SK-N-DZ (cell line): ENCODE measurements at places on chromosomes 2 and 18.
A peak's percentile ranks its signal among the peaks of the same experiment; 100 is the strongest.

DNA sequence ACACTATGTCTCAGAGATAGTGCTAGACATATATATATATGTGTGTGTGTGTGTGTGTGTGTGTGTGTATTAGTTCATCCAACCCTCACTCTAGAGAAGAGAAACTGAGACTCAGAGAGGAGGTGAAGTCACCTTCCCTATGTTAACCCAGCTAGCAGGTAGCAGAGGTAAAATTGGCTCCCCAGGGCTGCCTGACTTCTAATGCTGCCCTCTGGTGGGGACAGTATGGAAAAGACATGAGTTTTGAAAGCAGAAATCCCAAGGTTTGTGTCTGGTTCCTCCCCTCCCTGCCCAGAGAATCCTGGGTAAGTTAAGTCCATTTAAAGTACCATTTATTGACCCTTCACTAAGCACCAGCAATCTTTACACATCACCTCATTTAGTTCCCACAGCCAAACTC lies 137.7 kb downstream of the THNSL2 start:
- DNase-seq, result no peak

DNA sequence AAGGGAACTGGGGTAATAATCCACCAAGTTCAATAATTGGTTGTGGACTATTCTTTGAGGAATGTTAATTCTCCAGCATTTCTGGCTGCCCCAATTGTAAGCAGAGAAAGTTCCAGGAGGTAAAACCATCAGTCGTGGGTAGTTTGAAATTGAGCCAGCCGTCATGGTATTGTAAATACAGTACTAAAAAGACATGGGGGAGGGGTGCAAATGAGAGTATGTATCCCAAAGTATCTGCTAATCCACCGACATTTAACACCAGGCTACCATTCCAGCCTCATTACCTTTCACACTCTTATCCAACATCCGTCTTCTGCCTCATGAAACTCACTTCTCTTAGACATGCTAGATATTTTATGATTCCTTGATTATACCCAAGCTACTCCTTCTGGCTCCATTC lies 507.9 kb downstream of the ERBB4 start:
- no peak for DNase-seq

DNA sequence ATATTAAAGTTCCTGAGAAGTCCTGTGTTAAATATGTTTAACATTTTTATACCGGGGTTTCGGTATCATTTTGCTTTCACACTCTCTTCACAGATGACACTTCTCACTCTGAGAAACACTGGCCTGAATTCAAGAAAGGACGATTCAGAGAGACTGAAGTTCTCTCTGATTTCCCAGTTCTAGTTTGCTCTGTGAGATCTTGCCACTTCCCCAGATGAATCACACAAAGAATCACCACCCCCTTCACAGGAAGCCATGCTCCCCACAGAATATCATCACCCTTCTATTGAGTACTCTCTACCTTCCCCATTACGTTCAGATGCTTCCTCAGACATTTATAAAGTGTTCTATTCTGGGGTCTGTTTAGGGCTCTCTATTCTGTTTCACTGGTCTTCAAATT lies 16.1 kb upstream of the CD207 start:
- DNase-seq, result no peak

GRCh38 chr2:215712871-215713790 lies 277.3 kb upstream of the FN1 start:
- DNase-seq, result no peak

GRCh38 chr2:47720036-47720435 lies 62.9 kb upstream of the MSH6 start:
- DNase-seq, result no peak

GRCh38 chr2:30373881-30374302 lies 73.2 kb upstream of the LCLAT1 start:
- no peak for DNase-seq

GRCh38 chr2:159939946-159940345 lies 122.5 kb downstream of the PLA2R1 start:
- no peak for DNase-seq

DNA sequence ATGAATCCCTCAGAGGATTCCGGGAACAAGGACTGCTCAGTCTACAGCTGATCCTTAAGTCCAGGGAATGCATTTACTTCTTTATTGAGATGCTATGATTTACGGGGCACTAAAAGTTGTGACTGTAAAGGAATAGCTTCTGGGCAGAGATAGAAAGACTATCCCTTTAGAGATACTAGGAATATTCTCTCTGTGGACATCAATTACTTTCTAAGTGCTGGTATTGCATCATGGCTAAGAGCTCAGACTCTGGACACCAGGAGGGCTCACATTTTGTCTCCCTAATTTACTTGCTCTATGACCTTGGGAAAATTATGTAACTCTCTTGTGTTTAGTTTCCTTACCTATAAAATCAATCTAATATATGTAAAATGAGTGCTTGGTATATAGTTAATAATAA lies 131.4 kb downstream of the AKAIN1 start:
- no peak for DNase-seq

GRCh38 chr2:186135686-186136085 lies 350.4 kb upstream of the ZC3H15 start:
- DNase-seq, result no peak

- DNase-seq, result no peak
Observed at GRCh38 chr2:177466337-177467195, 74.0 kb downstream of the AGPS start.

GRCh38 chr2:239774933-239775622 lies 250.1 kb downstream of the NDUFA10 start:
- no peak for DNase-seq

DNA sequence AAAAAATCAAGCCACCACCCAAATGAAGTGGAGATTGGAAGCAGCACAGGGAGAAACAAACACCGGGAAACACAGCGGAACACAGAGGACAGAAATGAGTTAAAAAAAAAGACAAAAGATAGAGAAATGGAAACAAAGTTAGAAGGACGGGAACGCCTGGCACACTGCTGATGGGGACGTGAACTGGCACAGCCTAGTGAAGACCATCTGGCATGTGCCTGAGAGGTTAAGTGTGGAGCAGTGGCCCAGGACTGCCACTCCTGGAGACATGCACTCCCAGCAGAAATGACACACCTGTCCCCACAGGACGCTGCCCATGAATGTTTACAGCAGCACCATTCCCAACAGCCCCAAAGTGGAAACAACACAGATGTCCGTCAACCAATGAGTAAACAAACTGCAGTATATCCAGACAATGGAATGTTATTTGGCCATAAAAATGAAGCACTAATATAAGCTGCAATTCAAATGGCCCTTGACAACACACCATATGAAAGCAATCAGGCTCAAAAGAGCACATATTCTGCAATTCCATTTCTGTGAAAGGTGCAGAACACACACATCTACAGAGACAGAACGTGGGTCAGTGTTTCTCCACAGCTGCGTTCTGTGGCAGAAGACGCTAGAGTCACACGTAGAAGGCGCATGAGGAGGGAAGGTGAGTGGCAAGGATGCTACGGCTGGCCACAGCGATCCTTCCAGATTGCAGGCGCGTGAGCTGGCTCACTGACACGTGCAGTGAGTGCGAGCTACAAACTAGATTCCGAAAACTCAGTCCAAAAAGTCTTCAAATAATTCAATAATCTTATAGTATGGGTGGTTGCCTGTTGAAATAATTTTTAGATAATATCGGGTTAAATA lies 24.6 kb downstream of the THAP4 start:
- no peak for DNase-seq

DNA sequence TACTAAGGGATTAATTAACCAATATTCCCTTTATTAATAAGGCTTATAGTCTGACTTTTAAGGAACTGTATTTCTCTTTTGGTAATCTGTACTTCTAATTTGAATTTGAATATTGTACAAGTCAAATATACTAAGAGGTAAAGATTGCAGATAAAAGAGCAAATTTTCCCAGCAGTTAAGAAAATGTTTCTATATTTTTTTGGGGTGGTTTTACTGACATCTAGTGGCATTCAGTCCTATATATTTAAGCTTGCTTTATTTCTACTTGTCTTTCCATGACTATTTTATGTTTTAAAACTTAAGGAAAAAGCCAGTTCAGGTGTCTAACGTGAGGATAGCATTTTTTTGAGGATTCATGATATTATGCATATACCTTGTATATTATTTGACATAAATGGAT lies 41.6 kb downstream of the TDRD15 start:
- no peak for DNase-seq

DNA sequence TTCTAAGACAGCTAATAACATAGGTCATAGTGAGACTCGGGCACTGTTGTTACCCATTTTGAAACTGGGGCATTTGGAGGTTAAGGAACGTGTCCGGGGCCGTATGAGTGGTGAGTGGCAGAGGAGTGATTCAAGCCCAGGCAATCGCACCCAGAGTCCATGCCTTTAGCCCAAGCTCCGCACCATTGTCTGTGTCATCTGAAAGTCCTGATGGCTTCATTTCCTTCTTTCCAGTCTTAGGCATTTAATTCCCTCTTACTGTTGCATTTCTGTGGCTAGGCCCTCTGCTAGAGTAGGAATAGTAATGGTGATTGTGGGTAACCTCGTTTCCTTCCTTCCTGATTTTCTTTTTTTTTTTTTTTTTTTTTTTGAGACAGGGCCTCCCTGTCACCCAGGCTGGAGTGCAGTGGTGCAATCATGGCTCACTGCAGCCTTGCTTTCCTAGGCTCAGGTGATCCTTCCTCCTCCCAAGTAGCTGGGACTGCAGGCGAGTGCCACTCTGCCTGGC lies 49.8 kb upstream of the ASB1 start:
- no peak for DNase-seq

DNA sequence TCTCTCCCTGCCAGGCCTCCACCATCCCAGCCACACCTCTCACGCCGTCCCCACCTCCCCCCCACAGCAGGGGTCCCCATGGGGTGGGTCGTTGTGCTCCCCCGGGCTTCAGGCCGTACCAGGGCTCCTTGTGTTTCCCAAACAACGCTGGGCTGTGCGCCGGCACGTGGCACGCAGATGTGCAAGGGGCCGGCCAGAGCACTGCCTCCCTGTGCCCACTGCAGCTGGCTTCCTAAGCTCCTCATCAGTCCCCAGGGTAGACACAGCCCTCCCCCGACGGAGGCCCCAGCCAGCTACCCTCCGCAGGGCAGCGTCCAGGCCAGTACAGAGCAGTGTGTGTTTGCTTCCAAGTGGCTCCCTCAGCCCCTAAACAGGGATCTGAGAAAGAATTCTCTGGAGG lies 34.0 kb downstream of the BIN1 start:
- DNase-seq, result no peak

DNA sequence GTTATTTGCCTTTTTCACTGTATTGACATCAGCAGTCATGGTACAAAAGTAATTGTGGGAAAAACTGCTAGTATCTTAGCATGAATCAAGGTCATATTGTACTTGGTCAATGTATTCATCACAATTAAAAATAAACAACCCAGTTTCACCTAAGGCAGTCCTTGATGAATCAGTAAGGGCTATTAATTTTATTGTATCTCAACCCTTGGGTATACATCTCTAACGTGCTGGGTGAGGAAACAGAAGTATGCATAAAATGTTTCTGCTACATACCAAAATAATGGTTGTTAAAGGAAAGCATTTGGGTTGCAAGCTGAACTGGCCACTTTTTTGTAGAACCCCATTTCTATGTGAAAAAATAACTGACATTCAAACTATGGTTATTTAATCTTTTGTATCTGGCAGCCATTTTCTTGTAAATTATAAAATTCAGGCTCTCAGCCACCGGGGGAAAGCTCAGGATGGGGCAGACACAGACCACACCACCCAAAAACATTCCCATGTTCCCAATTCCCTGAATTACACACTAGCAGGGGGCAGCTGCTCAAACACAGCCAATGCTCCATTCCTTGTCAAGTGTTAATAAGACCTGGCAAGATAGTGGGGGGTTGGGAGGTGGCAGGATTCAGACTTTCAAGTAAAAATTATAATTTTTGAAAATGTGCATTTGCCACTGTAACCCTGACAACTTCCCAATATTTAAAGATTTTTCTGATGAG lies 49.3 kb downstream of the OLA1 start:
- DNase-seq, result no peak

DNA sequence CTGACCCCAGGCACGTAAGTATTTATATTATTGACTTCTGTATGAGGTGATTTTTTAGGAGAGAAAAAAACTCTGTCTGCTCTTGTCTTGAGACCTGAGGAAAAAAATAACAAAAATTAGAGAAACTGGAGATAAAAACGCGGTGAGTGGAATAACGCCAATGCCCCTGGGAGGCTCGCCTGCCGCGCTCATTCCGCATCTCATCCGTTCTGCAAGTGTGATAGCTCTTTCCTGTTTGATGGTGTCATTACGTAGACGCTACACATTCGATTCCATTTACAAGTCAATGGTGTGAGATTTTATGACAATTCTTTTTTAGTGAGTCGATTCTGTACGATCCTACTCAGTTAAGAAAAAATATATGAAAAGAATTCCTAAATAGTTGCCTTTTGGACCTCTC lies 194.3 kb upstream of the SMIM21 start:
- DNase-seq, result no peak

GRCh38 chr2:6589150-6589549 lies 276.6 kb downstream of the CMPK2 start:
- DNase-seq, result no peak

DNA sequence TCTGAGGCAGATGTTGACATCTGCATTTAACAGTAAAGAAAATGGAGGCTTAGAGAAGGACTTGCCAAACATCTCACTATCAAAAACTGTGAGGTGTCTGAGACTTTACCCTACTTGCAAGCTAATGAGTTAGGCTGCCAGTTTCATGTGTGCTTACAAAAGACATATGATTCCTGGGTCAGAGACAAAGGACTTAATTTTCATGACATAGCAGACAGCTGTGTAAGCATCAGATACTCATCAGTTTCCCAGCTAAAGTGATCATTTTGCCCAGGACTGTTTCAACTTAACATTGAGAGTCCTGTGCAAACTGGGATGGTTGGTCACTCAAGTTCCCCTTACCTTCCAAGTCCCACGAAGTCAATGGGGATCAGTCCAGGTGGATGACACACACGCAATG lies 18.9 kb upstream of the DAPL1 start:
- DNase-seq, result peak; percentile 10

DNA sequence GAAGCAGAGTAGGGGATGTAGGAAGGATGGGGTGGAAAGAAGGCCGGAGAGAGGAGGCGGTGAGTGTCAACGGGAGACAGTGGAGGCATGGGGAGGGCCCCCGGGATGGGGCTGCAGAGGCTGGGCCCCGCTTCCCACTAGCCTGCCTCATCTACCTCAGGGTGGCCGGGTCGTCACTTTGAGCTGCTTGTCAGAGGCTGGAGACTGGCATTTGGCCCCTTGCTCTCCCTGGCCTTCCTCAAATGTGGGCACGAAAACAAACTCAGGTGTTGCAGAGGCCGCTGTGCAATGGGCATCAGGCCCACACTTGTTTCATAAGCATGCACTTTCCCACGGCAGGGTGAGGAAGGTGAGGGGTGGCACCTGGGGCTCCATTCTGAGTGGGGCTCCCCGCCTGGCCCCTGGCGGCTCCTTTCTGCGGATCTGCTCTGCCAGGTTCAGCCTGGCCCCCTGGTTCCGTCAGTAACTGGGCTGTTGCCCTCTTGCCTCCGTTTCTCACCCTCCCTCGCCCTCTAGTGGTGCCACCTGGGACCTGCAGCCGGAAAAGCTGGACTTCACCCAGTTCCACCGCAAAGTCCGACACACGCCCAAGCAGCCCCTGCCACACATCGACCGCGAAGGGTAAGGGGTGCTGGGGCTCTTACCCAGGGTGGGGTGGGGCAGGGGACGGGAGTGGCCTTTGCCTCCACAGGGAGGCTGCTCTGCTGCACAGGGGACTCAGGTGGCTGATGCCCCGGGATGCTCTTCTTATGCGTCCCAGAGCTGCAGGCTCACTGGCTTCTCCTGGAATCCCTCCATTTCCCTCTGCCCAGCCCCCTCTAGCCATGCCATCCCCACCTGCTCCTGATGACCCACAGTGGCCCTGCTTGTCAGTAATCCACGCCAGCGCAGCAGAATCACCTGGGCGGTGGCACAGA lies 125.4 kb downstream of the CTIF start:
- no peak for DNase-seq

GRCh38 chr2:122319539-122320132 lies 564.2 kb downstream of the TSN start:
- no peak for DNase-seq

- peak; percentile 40 for DNase-seq
Observed at GRCh38 chr2:3198119-3198518, 179.5 kb downstream of the EIPR1 start.
